ENCODE measurements at places on chromosomes 7 and 10. TPM values are rescaled to one million over a fixed set of nuclear protein-coding genes. Genes with fewer than 3 reads are reported as not detected.

DNA sequence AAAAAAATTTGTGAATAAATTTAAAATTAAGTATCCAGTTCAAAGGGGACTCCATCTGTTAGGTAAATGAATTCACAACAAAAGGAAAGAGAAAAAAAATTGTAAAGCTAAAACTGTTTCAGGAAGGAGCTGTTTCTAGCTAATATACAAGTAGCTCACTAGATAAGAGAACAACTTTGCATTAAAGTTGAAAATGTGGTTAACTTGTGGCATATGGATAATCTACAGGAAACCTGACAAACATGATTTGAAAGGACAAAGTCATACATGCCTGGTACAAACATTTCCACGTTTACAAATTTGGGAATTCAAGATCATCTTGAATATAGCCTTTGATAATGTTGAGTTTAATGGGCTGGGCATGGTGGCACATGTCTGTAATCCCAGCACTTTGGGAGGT lies 8.9 kb downstream of the NT5C3A start:
- DNase-seq: no peak

GRCh38 chr10:118076705-118077104 lies 30.0 kb upstream of the RAB11FIP2 start:
- DNase-seq: no peak

DNA sequence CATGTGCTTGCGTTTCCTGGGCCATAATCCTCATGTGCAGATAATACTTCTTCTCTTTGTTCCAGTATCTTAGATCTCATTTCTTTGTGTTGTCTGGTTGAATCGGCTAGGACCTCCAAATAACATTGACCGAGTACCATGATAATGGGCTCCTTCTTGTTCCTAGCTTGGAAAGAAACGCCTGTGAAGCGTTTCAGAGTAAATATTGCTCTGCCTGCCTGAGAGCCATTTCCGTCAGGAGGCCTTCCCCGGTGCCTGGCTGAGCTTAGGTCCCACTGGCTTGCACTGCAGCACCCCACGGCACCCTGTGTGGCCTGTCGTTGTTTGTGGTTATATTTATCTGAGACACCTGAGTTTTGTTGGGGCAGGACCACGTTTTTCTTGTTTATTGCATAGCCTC lies 17.7 kb downstream of the FOXK1 start:
- no peak for DNase-seq

SPDYE5 gene
- total RNA-seq: not detected

GTF2IRD1 gene
- 6.9 TPM for total RNA-seq

- DNase-seq: no peak
These were observed 2.2 kb upstream of the ASCC1 start for GRCh38 chr10:72218325-72218724.

DNA sequence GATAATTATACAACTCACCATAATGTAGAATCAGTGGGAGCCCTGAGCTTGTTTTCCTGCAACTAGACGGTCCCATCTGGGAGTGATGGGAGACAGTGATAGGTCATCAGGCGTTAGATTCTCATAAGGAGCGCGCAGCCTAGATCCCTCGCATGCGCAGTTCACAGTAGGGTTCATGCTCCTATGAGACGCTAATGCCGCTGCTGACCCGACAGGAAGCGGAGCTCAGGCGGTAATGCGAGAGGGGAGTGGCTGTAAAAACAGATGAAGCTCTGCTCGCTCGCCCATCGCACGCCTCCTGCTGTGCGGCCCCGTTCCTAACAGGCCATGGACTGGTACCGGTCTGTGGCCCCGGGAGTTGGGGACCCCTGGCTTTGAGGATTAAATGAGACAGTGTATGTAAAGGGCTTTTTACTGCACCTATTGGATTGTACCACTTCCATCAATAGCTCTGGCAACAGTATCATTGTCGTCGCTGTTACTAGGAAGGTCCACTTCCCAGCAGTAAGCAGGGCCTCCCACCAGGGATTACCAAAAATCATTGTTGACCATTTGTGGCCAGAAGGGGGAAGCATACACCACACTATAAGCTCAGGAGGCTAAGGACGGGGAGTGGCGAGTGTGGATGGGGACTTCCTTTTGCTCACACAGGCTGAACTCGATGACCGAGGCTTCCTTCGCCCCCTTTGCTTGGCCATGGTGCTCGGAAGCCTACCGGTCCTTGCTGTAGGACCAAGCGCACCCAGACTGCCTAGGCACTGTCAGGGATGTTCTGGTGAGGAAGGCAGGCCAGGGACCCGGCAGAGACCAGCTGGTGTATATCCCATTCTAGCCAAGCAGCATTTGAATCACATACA lies 26.4 kb downstream of the AKR1B1 start:
- DNase-seq: peak; percentile 56
